ENCODE measurements at places on chromosomes 3 and 15. TPM values are rescaled to one million over a fixed set of nuclear protein-coding genes. Genes with fewer than 3 reads are reported as not detected.

DNA sequence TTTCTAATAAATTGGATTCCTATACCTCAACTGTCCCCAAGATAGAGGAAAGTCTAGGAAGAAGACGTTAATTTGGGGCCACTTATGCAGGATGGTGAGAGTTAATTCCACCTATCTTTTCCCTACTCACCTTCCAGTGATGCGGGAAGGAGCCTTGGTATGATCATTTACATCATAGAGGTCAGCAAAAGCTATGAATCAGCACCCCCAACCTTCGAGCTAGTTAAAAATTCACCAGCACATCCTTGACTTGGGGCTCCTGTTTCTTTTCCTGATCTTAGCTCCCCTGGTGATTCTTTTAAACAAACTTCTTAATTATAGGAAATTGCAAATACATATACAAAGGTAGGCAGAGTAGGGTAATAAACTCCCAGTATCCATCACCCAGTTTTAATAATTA, 366.6 kb downstream of the SOX2 start:
- no peak for DNase-seq

- DNase-seq: no peak
Measured at GRCh38 chr15:100688549-100689120, 86.2 kb downstream of the ASB7 start.

DNA sequence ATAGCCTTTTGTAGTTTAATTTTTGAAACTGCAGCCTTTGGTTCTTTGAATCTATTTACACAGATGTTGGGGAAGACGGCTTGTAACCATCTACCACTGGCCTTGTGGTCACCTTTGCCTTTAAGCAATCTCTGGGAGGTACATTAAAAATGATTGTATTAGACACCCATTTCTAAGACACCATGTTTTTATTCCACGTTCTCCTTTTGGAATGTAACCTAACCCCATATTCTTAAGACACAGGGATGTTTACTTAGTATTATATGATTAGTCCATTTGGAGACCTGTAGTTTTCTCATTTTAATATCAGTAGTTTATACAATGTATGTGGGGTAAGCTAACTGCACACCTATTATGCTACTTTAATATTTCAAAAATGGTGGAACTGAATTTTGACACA, 175.1 kb upstream of the PLSCR5 start:
- DNase-seq: no peak

The KPNA1 gene
- 30.7 TPM for total RNA-seq

The CCK gene
- not detected for total RNA-seq

GRCh38 chr3:15682561-15683185, 81.1 kb downstream of the BTD start:
- DNase-seq: no peak

DNA sequence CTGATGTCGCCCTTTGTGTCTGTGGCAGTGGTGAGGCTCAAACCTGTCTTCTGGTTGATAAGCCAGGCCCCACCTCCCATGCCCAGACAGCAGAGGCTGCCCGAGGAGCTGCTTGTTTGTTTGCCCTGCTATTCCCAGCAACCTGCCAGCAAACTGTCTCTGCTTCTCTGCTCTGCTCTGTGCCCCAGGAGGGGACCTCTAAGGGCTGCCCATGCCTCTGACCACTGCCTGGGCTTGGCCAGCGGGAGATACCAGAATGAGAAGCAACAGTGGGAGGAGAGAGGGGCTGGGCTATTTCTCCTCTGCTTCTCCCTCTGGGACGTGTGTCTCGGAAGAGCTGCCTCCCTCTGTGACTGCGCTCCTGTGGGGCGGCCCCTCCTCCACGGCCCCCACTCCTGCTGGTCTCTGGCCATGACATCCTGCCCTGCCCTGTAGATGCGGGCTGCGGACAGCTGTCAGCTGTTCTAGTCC, 213.1 kb downstream of the RPLP1 start:
- DNase-seq: no peak

- peak; percentile 40 for DNase-seq
Measured at GRCh38 chr3:15646851-15647511, 45.4 kb downstream of the BTD start.

DNA sequence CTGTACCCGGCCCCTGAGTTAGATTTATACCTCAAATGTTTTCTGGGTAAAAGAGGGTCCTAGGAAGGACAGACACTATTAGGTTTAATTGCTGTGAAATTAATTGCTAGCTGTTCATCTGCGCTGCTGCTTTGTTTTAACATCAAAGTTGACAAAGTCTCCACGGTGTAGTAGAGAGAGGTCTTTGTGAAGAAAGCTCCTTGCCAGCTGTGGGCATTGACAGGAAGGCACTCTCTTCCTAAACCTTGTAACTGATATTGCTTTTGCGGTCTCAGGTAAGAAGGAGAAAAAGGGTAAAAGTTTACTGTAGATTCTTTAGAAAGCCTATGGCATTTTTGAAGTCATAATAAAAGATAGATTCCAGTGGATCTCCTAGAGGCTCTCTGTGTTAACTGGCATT, 68.1 kb downstream of the PTPRG start:
- DNase-seq: no peak

DNA sequence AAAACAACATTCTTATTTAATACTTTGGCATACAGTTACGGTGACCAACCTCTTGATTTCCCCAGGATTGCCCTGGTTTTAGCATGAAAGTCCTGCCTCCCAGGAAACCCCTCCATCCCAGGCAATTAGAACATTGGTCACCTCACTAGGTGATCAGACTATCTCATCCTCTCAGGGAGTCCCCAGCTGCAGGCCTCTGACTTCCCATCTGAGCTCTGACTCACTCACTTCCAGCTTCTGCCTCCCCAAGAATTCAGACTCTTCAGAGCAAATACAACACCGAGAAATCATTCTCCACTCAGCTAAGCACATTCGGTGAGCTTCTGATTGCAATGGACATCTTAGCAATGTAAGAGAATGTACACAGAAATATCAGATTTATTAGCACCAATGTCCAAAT, 92.4 kb upstream of the HES1 start:
- DNase-seq: no peak
